ENCODE measurements at places on chromosomes 2 and 18.

- no peak for DNase-seq
Measured at GRCh38 chr18:3094338-3094684, 81.4 kb upstream of the LPIN2 start.

DNA sequence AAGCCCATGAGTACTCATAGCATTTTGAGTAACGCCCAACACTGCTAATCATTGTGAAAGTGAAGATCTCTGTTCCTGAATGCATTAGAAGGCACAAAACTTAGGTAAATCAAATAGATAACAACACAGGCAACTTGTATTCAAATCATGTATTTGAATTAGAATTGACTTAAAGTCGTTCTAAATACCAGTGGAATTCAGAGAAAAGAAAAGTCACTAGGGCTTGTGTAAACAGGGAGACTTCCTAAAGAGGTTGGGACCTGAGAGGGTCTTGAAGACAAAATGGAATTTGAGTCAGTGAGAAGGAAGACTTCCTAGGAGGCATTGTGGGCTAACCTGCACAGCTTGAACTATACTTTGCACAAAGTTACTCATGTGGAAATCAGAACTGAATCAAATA is 127.2 kb downstream of the CTNNA2 start:
- no peak for DNase-seq

- DNase-seq = peak; percentile 19
Measured at GRCh38 chr2:199818026-199818425, 33.0 kb downstream of the FTCDNL1 start.

- DNase-seq = peak; percentile 77
Measured at GRCh38 chr2:40287195-40287594, 164.7 kb downstream of the SLC8A1 start.
